ENCODE measurements at places on chromosomes 1 and 21.

- DNase-seq = no peak
Measured at GRCh38 chr1:110152133-110152785, 2.0 kb downstream of the SLC6A17 start.

DNA sequence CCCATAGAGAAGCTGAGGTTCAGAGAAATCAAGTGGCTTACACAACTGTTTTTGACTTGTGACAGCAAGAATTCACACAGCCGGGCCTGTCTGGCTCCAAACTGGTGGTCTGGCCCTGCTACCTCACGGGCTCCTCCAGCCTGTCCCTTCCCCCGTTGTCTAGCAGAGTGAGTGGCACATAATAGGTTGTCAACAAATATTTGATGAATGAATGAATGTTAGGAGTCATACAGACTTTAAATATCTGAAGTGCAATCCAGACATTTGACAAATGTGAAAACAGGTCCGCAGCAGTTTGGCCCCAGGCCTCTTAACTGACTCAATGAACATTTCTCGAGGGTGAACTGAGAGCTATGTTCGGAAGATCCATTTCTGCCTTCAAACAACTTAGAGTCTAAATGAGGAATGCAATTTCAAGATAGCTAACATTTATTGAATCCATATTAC lies 1.1 kb upstream of the RHOC start:
- DNase-seq = no peak

- DNase-seq = no peak
Measured at GRCh38 chr1:96579636-96580035, 141.9 kb upstream of the PTBP2 start.

- no peak for DNase-seq
Measured at GRCh38 chr1:158101927-158102326, 78.8 kb upstream of the CD1D start.

- DNase-seq = no peak
Measured at GRCh38 chr21:42734323-42734971, 81.0 kb downstream of the PDE9A start.

GRCh38 chr1:2602866-2603520 lies 16.4 kb downstream of the PRXL2B start:
- DNase-seq = no peak

GRCh38 chr1:30166174-30166573 lies 557.2 kb downstream of the MATN1 start:
- DNase-seq = no peak
